ENCODE measurements at places on chromosomes 3 and 15.

DNA sequence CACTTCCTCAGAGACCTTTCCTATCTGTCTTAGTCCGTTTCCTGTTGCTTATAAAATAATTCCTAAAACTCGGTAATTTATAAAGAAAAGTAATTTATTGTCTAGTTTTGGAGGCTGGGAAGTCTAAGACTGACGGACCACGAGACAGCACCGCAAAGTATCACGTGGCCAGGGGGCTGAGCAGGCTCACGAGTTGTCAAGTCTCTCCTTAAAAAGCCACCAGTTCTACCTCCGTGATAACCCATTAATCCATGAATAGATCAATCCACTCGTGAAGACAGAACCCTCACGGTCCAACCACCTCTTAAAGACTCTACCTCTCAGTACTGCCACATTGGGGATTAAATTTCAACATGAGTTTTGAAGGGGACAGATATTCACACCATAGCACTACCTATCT, 821 bp downstream of the LINS1 start:
- peak overlapping the region; percentile 95 for H3K4me3 ChIP-seq
- peaks cover 19% of the 10 kb centered on the region for H3K4me1 ChIP-seq
- peak; percentile 54 for DNase-seq

DNA sequence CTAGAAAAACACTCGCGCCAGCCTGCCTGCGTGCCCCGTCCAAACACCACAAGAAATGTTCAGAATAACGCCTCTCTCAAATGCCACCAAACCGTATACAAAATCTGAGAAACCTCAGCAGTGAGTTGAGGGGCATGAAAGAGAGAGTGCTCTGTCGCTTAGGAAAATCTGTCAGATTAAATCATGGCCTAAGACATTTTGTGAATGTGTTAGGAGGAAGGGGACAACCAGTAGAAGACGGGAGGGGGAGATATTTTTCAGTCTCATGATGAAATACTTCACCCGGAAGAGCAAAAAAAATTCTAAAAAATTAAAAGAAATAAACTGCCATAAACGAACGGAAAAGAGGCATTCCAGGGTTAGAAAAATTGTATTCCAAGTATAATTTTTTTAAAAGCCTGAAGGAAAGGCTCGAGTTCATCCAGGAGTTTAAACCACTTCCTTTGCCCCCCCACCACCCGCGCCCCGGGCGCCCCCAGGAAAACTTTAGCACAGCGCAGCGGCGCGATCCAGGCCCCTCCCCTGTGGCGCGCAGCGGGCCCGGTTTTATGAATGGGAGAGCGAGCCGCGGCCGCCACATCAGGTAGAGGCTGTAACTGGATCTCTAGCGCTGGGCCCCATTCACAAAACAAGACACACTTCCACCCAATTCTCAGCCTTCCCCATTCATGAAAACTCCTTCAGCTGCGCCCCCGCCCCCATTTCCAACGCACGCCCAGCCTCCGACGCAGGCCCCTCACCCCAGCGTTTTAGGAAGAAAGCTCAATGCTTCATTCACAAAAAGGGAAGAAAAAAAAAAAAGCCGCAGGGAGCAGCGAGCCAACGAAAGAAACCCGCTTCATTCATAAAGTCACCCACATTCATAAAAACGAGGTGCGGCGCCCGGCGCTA, 1.4 kb downstream of the ETV5 start:
- peak overlapping the region; percentile 77 for H3K27ac ChIP-seq
- DNase-seq, result peak; percentile 86
- H3K27me3 ChIP-seq, result peaks cover 3% of the 10 kb centered on the region
- H3K36me3 ChIP-seq, result no peaks in the 10 kb centered on the region
- H3K4me1 ChIP-seq, result peaks cover 37% of the 10 kb centered on the region

DNA sequence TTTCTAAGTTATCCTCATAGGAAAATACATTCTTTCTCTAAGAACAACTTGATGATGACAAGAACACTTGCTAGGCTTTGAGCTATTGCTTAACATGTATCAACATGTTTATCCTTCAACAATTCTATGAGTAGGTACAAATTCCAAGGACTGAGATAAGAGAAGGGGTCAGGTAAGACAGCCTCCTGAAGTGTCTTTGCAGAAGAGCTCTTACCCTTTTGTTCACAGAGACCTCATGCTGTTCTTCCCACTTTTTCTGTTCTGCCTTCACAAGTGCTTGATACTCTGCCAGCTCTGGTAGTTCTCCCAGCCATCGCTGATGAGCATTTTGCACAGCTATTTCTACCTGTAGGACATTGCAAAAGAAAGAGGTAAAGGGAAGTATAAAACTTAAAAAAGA, 50.9 kb downstream of the CEP152 start:
- no peaks in the 10 kb centered on the region for H3K4me1 ChIP-seq
- H3K36me3 ChIP-seq, result peaks cover 10% of the 10 kb centered on the region
- H3K27ac ChIP-seq, result no peak overlapping the region
- no peaks in the 10 kb centered on the region for H3K27me3 ChIP-seq
- no peak for DNase-seq

- H3K4me1 ChIP-seq, result peaks cover 11% of the 10 kb centered on the region
- H3K4me3 ChIP-seq, result no peak overlapping the region
- H3K27ac ChIP-seq, result no peak overlapping the region
- DNase-seq, result peak; percentile 58
- H3K27me3 ChIP-seq, result no peaks in the 10 kb centered on the region
Measured at GRCh38 chr15:71103102-71103676, 12.1 kb upstream of the THSD4 start.

GRCh38 chr3:120743556-120744195, 1.1 kb downstream of the GTF2E1 start:
- no peaks in the 10 kb centered on the region for H3K36me3 ChIP-seq
- peak; percentile 69 for DNase-seq
- H3K27ac ChIP-seq, result peak overlapping the region; percentile 91
- H3K4me3 ChIP-seq, result peak overlapping the region; percentile 92
- H3K27me3 ChIP-seq, result no peaks in the 10 kb centered on the region

DNA sequence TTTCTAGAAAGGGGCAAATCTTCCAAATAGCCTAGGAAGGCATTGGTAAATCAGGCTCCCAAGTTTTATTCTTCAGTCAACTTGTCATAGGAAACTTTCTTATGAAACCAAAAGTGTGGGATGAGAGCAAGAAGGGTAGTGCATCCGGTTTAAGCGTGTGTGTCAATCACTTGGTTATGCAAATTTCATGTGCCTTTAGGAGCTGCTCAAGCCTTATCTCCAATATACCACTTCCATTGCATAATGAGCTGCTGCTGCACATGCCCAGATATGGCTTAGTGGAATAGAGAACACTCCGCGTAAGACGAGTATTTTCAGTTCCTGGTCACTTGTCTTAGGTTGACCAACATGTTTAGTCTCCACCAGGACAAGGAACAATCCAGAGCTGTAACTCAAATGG, 242.1 kb downstream of the CBLB start:
- no peak overlapping the region for H3K27ac ChIP-seq
- H3K36me3 ChIP-seq, result no peaks in the 10 kb centered on the region
- DNase-seq, result no peak
- no peaks in the 10 kb centered on the region for H3K27me3 ChIP-seq

DNA sequence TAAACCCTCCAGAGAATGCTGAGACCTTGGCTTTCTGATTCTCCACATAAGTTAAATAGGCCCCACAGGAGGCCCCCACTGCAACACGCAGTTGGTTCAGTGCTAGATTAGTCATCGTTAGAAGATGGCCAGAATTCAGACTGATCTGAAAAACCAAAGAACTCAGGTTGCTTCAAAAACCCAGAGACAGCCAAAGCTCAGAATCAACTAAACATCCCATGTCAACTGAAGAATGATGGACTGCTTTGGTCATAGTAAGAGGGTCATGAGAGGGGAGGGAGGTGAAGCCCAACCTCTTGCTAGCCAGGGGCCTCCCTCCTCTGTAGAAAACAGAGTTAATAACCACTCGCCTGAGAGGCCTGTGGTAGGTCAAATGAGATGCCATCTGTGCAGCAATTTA, 93.1 kb downstream of the AKAP13 start:
- H3K27ac ChIP-seq, result peak overlapping the region; percentile 2
- no peak overlapping the region for H3K4me3 ChIP-seq
- H3K4me1 ChIP-seq, result peaks cover 37% of the 10 kb centered on the region
- DNase-seq, result peak; percentile 66

DNA sequence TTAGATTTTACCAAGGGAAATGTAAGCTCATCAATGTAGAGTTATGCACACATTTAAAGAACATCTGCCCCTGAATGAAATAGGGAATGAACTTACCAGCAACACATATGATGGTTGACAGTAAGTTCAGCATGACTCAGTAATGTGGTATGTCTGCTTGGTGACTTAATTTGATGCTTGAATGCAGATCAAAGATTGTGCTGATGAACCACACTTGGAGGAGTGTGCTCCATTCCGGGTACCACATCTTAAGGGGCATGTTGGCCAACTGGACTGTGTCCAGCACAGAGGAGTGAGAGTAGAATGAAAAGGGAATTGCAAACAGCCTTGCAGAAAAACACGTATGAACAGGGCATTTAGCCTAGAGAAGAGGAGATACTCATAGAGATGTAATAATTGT, 171.0 kb upstream of the RARB start:
- H3K4me1 ChIP-seq, result no peaks in the 10 kb centered on the region
- H3K27me3 ChIP-seq, result no peaks in the 10 kb centered on the region
- no peaks in the 10 kb centered on the region for H3K36me3 ChIP-seq
- H3K4me3 ChIP-seq, result no peak overlapping the region

DNA sequence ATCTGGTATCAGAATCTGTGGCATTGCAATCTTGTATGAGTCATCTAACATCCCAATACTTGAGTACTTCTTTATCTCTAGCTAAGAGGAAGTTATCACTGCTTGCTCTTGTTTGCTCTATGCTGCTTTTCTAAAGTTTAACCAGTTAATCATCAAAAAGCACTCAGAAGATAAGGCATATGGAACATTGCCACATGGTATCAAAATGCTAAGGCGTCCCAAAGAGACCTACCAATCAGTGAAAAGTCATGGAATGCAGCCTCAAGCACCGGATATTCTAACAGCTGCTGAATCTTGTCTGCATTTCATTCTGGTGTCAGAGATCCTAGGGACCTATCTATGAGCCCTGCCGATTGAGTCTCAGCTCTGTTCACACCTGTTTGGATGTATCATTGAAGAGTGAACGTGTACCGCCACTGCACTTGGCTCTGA, 192.8 kb downstream of the ARPP21 start:
- no peak for DNase-seq
- no peaks in the 10 kb centered on the region for H3K36me3 ChIP-seq
- no peaks in the 10 kb centered on the region for H3K4me1 ChIP-seq
- no peaks in the 10 kb centered on the region for H3K27me3 ChIP-seq
- no peak overlapping the region for H3K4me3 ChIP-seq

- H3K36me3 ChIP-seq, result peaks cover 66% of the 10 kb centered on the region
- H3K27me3 ChIP-seq, result no peaks in the 10 kb centered on the region
Measured at GRCh38 chr15:80890341-80891005, 99.1 kb downstream of the MESD start.

DNA sequence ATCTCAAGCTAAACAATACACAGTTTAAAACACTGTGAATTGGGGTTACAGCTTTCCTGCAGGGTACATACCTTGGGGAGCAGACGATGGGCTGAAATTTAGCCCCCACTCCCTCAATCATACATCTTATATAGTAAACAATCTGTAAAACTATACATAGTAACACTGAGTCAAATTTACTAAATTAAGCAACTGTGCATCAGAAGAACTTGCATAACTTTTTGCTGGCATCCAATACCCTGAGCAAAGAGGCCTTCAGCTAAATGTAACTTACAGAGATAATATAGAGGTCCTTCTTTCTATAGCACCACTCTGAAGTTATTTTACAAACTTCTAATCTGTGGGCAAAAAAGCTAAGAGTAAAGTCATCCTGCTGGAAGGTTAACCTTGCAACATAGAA, 603.6 kb upstream of the TGFBR2 start:
- no peak overlapping the region for H3K27ac ChIP-seq
- DNase-seq, result peak; percentile 21

DNA sequence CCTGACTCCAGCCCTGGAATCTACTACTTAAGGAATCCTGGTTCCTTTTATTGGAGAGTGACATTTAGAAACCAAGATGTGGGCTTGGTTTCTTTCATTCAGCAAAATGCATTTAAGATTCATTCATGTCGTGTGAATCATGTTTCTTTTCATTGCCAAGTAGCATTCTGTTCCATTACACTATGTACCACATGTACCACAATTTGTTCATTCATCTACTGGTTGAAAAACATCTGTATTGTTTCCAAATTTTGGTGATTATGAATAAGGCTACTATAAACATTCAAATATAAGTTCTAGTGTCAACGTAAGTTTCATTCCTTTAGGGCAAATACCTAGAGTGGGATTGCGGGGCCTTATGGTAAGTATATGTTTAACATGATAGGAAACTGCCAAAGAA, 264.2 kb downstream of the VPS13C start:
- H3K4me3 ChIP-seq, result no peak overlapping the region
- no peaks in the 10 kb centered on the region for H3K4me1 ChIP-seq
- H3K27me3 ChIP-seq, result peaks cover 10% of the 10 kb centered on the region
- peak; percentile 44 for DNase-seq

DNA sequence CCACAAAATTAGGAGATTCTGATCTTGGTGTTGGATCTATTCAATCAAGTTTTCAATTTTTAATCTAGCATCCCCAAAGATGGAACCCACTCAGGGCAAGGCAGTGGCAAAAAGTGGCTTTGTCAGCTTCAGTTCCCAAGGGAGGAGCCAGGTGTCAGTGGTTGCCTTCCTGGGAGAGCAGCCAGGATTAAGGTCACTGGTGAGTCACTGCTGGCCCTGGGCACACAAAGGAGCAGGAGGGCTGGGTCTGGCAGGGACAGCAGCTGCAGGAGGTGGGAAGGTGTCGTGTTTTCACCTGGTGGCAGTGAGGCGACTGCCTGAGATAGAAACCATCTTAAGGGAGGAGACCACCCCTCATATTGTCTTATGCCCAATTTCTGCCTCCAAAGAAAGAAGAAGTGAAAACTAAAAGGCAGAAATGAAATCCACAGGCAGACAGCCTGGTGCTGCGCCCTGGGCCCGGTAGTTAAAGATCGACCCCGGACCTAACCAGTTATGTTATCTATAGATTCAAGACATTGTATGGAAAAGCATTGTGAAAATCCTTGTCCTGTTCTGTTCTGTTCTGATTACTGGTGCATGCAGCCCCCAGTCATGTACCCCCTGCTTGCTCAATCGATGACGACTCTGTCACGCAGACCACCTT, 5.9 kb upstream of the KLHL25 start:
- no peak overlapping the region for H3K4me3 ChIP-seq
- H3K27ac ChIP-seq, result no peak overlapping the region
- H3K4me1 ChIP-seq, result no peaks in the 10 kb centered on the region
- H3K36me3 ChIP-seq, result no peaks in the 10 kb centered on the region
- DNase-seq, result peak; percentile 88
- no peaks in the 10 kb centered on the region for H3K27me3 ChIP-seq

DNA sequence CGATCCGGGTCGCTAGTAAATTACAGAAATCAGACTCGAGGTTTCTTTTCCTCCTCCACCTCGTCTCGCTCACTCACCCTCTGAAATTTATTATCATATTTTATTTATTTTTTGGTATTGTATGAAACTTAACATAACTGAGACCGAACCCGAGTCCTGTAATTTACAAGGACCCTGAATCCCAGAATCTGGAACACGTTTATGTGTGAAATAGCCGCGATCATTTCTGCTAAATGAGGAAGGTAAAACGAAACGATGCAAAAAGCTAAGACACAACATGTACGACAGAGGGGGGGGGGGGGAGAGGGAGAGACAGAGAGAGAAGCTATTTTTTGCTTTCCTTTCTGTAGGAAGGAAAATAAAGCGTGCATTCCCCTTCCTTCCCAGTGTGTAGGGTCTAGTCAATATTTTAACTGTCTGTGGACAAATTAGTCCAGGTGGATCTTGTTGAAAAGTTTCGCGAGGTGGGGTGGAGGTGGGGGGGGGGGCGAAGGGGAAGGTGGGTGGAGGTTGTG, 1.6 kb downstream of the BBX start:
- H3K27me3 ChIP-seq, result no peaks in the 10 kb centered on the region
- no peaks in the 10 kb centered on the region for H3K36me3 ChIP-seq
- peak overlapping the region; percentile 98 for H3K4me3 ChIP-seq
- H3K4me1 ChIP-seq, result peaks cover 5% of the 10 kb centered on the region
- DNase-seq, result peak; percentile 58
- H3K27ac ChIP-seq, result peak overlapping the region; percentile 70
